ENCODE measurements at places on chromosomes 2 and 18.

- DNase-seq = no peak
These were observed 43.4 kb downstream of the STK39 start for GRCh38 chr2:168203762-168204693.

DNA sequence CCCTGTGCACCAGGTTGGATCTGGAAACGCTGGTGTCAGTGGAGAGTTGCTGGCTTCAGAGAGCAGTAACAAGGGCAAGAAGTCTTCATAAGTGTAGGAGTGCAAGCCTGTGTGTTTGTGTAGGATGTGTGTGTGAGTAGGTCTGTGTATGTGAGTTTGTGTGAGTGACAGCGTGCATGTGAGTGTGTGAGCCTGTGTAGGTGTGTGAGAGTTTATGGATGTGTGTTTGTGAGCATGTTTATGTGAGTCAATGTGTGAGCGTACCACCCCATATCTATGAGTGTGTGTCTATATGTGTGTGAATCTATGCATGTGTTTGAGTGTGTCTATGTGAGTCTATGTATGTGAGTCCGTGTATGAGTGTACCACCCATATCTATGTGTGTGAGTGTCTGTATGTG, 86.5 kb upstream of the ATG16L1 start:
- no peak for DNase-seq

GRCh38 chr2:172169611-172170010, 66.9 kb upstream of the DLX2 start:
- no peak for DNase-seq

- DNase-seq = no peak
These were observed 42.8 kb downstream of the CCDC68 start for GRCh38 chr18:54916507-54916906.

- DNase-seq = no peak
These were observed 41.1 kb downstream of the MBD2 start for GRCh38 chr18:54183390-54183789.

- DNase-seq = no peak
These were observed 94.3 kb upstream of the TEX51 start for GRCh38 chr2:126804347-126804746.

GRCh38 chr2:105397953-105398335, 907 bp downstream of the FHL2 start:
- no peak for DNase-seq

DNA sequence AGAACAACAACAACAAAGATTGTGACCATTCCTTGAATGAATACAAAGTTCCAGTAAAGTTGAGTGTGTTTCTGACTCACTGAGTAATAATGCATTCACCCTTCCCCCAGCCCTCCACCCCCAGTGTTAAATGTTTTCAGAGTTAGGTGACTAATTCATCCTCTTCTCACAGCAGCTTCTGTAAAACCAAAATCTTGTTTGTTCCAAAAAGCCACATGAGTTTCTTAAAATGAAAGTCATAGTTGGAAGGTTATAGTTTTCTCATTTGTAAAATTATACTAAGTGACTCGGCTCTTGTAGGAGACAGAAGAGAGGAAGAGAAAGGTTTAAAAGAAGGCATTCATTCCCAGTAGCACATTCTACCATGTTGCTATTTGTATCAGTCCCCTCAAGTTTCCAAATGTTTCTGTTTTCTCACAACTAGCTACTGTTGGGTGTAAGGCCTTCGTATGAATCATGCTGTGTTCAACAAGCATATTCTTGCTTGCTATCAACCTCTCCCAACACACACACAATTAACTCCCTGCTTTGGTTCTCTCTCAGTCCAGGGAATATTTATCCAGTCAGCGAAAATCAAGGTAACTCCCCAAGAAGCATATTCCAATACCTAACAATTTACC, 75.3 kb downstream of the MBD2 start:
- peak; percentile 68 for DNase-seq

GRCh38 chr18:74342416-74343043, 26.9 kb downstream of the C18orf63 start:
- DNase-seq = no peak

Data from activated CD4-positive, alpha-beta T cell treated with anti-CD3 and anti-CD28 coated beads, Interleukin-2, amount 50 U/mL, for 24 hours (primary cell).